Suppressor macrophage (primary cell): ENCODE measurements at places on chromosomes 3 and 15.

DNA sequence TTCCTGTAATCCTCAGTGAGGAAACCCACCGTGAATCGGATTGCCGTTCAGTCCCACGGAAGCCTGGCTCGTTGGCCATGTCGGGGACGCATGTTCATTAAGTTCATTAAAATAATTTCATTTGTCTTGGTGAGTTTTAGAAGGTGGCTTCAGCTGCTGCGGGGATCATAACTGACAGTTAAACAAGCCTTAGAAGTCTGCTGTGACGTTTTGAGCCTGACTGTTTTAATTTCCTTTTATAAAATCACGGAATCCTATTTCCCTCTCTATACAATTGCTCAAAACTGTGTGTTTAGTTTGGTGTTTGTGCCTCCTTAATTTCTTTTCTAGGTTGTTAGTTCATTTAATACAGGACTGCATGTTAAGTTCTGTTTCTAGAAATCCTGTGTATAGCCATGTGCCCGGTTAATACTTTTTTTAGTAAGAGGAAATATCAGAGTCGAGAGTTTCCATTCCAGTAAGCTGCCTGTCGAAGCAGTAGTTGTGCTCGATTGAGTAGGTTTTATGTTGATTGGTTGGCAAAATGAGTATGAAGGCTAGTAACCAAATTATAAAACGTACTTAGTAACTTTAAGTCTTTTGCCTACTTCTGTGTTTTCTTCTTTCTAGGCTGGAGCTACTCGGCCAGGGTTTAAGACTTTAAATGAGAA is 705 bp downstream of the NIPA2 start:
- DNase-seq = peak; percentile 51

- DNase-seq = no peak
These were observed 245.4 kb downstream of the GBE1 start for GRCh38 chr3:81516042-81516441.

DNA sequence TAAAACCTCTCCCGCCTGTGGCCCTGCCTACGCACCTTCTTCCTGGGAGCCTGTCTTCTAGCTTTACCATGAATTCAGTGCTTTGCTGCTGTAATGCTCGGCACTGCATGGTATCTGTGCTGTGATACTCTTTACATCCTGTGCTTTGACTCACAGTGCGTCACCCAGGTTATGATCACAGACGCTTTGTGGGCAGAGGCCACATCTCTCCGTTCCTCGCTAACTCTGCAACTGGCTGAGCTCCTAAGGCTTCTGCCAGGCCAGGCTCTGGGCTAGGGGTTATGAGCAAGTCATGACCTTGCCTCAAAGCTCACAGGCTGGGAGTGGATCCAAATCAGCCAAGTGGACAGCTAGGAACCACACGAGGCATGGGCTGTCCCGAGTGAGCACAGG is 23.2 kb downstream of the SPTBN5 start:
- no peak for DNase-seq

DNA sequence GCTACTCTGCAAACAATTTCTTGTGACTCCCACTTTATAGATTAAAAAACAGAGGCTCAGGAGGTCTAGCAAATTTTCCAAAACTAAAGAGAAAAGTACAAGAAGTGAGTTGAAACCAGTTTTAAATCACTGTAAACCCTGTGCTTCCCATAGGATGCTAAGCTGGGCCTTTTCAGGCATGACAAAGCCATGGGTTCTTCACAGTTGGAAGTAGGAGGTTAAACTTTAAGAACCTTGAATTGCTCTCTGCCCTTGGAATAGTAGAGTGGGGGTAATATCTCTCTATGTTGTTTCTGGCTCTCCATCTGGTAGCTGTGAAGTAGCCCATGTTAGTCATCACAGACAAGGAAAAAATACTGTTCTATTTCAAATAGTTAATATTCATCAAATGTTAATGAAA is 193.6 kb upstream of the SATB1 start:
- DNase-seq = no peak

- no peak for DNase-seq
These were observed 7.5 kb downstream of the EXOSC7 start for GRCh38 chr3:44983484-44983941.

DNA sequence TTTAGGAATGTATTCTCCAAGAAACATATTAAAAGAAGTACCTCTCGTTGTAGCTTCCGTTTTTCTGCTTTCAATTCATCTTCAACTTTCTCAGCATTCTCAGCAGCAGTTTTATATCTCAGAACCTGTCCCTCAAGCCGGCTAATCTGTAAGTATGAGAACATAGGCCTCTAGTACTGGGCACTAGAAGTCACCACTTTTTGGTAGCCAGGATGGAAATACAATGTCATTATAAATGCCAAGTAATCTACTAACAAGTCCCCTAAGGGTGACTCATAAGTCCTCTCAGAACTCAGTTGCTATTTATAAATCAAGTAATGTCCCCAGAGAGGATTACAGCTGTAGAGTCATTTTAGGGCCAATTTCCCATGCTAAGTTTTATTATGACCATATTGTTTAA is 61.1 kb downstream of the MLH1 start:
- no peak for DNase-seq

- DNase-seq = no peak
These were observed 213.4 kb downstream of the ERC2 start for GRCh38 chr3:56254835-56255234.

GRCh38 chr15:67792250-67792942 is 32.9 kb upstream of the SKOR1 start:
- no peak for DNase-seq

- no peak for DNase-seq
These were observed 30.7 kb downstream of the GTPBP8 start for GRCh38 chr3:113021471-113021870.

DNA sequence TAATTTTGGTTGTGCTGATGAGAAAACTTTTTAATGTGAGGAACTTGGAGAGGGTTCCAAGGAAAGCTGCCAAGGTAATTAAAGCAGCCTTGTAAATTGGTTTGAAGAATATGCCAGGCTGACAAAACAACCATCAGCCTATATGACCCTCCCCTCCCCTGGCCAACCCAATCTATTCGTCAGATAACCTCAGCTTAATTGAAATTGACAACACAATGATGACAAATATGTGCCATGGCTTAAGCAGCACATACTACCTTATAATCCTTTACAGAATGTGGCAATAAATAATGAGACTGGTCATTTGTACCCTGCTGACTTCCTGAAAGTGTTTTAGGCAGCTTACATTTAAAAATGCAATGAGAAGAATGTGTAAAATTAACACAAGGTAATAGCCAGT is 118.2 kb downstream of the EFHB start:
- no peak for DNase-seq

DNA sequence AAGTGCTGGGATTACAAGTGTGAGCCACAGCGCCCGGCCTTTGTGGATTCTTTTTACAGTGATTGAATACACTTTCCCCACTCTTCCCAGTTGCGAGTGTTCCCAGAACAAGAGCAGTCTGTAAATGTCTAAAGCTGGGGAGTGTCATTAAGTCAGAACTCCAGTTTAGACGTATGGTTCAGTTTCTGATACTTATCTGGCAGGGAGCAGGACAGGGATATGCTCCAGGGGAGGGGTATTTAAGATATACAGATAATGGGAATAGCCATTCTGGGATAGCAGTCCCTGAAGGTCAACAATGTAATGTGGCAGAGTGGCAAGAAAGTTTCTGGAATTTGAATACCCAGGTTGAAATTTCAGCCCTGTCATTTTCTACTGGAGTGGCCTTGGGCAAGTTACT is 164.1 kb downstream of the SSR3 start:
- no peak for DNase-seq

DNA sequence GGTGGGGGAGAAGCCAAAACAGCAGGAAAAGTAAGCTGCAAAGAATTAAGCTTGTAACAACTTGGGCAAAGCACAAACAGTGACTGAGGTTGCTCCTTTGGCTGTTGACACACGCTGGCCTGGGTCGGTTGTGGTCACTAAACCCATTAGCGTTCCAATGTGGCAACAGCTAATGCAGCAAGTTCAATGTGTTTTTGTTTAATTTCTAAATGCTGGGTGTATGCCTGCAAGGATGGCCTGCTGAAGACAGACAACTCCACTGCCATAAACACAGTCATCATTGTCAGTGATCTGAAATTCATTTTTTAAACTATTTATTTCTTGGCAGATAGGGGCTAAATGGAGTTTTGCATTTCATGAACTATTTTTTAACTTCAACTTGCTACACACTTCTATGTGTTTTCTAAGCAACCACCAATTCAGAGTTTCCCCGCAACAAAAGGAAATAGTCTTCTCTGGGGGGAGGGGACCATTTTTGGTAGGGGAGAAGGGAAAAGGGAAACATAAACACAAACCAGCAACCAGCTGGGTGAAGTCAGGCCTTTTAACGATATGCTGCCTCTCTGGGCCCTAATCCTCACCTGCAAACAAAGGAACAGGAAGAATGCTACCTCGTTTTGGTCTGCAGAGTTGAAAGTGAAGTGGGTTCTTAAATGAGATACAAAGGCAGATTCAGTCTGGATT is 34.8 kb upstream of the WNT5A start:
- no peak for DNase-seq

GRCh38 chr3:71348001-71348632 is 235.4 kb downstream of the FOXP1 start:
- DNase-seq = no peak

DNA sequence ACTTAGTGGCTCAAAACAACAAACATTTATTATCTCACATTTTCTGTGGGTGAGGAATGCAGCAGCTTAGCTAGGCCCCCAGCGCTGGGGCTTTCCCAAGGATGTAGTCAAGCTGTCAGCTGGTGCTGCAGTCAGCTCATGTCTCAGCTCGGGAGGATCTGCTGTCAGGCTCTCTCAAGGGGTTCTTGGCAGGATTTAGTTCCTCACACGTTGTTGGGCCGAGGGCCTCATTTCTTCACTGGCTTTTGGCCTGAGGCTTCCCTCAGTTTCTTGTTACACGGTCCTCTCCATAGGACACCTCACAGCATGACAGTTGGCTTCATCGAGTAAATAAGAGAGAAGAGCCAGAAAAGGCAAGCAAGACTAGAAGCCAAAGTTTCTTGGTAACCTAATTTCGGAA is 13.7 kb upstream of the U2SURP start:
- DNase-seq = peak; percentile 77
